ENCODE measurements at places on chromosomes 5 and 9.
A peak's percentile ranks its signal among the peaks of the same experiment; 100 is the strongest.

GRCh38 chr9:78866207-78867132, 569.5 kb downstream of the PSAT1 start:
- DNase-seq, result no peak

DNA sequence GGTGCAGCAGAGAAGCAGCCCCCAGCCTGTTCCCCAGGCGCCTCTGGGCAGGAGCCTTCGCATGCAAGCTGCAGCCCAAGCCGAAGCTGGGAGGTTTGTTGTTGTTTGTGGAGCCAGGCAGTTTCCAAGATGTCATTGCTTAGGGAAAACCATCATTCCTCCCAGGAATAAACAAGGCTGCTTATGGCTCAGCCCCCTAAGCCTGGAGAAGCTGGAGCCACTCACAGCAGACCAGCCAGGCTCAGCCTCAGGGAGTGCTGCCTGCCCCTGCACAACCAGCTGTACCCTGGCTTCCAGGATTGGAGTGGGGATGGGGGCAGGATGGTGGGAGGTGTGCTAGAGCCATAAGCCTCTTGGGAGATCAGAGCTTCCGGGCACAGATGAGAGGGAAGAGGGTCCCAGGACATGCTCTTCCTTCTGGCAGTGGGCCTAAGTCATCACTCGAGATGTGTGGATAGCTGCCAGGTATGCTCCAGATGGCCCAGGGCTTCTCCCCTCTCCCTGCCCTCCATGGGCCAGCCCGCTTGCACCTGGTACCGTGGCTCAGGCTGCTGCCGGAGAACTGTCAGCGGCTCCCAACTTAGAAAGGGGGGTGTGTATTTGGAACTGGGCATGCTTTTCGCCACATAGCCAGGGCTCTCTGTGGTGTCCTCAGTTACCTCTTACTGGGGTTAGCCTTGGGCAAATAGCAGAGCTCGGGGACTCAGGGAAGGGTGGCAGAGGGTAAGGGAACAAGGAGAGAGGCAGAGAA, 105.2 kb downstream of the RGS3 start:
- no peak for DNase-seq

GRCh38 chr5:53928641-53929040, 368.2 kb downstream of the NDUFS4 start:
- no peak for DNase-seq

DNA sequence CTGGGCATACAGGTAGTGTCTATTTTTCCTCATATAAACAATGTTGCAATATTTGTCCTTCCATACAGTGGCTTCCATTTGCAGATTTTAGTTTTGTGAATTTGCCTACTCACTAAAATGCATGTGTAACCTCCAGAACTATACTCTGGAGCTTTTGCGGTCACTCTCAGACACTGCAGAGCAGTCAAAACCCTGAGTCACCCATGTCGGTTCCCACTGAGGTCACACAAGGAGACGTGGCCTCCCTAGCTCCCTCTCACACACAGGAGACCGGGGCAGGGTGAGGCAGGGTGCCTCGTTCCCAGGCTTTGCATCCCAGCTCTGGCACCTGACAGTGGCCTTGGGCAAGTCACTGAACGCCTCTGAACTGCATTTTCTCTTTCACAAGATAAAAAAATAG, 55.5 kb upstream of the ZNF354A start:
- no peak for DNase-seq

DNA sequence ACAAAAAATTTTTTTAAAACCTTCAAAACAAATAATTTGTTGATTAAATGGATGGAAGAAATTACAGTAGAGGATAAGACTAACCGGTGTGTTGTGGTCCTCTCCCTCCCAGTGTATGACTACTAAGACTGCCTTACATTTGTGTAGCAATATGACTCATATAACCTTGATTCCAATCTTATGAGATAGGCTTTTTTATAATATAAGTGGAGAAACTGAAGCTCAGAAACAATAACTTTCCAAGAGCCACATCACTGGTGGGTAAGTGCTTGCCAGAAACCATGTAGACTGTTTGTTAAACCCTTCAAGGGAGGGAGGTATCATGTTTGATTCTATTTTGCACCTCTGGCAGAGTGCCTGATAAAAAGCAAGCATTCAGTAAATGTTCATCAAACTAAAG, 47.5 kb downstream of the NLN start:
- DNase-seq, result no peak

GRCh38 chr9:23777328-23777727, 48.7 kb downstream of the ELAVL2 start:
- DNase-seq, result no peak

DNA sequence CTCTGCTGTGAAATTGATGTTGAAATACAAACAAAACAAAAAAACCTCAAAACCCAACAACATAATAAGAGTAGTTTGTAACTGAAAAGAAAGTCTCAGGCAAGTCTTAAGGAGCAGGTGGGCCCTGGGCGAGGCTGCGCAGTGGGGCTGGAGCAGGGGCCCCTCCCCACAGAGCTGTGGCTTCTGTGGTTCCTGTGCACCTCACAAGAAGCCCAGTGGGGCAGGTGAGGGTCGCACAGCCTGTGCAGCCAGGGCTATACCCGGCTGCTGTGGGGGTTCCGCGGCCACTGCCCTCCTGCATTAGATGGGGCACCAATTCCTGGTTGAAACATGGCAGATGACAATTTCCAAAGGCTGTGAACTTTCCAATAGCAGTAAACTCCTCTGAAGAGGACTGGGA, 75.3 kb downstream of the TRIO start:
- no peak for DNase-seq

DNA sequence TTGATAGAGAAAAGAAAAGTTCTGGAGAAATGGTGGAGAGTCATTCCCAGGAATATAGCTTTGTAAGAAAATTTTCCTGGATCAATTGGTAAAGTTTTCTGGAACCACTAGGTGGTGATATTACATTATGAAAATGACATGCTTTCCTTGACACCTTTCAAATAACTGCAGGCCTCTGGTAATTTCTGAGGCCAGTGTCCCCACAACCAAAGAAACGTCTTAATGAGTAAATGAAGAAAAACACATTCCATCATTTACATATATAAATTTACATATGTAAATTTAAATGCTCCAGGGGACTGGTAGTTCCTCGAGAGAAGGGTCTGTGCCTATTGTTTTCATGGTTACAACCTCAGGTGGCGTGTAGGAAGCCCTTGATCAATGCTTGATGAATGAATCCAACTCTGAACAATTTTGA, 17.2 kb upstream of the RGS3 start:
- no peak for DNase-seq

DNA sequence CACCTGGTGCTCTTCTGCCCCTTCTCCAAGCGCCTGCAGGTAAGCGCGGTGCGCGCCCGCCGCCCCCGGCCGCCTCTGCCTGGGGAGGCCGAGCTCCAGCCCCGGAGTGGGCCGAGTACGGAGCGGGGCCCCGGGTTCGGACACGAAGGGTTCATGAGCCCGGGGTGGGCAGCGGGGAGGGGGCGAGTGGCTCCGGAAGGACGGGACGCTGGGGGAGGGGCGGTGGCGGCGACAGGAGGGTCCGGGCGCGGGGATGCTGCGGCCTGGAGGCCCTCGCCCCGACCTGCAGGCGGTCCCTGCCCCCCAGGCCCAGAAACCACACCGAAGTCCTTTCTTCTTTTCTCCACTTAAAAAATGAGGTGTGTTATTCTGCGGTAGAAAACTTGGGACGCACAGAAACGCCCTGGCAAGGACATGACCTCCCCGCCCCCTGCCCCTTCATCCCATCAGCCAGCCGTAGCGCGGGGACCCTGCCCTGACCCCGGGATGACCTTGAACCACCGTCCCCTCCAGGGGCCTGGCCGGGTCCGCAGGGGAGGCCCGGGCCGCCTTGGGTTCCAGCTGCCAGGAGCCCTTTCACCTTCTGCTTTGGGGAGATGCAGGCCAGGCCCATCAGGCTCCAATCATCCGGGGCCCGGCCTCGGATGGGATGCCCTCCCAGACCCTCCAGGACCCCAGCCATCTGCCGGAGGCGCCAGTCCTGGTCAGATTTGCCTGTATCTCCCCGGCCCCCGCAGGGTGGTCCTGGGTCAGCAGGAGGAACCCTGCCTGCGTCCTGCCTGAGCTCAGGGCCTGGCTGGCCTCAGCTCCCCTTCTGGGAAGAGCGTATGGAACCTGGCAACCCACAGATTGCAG, 545 bp downstream of the DIPK1B start:
- DNase-seq, result no peak

DNA sequence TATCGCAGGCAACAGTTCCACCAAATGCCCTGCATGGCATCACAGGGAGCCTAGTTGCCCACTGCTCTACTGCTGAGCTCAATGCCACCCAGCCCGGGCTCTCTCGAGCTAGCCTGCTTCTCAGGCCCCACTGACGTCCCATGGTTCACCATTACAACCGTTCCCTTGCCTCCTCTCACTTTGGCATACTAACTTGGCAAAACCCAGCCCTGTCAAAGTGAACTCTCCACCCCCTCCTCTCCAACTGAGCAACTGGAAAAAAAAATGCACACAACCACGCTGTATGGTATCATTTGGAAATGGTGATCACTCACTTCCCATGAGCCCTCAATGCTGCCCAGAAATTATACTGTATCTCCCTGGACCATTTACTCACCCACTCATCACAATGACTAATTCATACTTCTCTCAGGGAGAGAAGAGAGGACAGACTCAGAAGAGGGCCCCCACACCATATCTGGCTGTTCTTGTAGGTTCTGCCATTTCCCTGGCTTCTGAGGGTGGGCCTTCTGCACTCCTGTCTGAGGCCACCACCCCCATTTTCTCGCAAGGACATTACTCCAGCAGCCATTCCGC, 51.4 kb upstream of the RARS1 start:
- DNase-seq, result no peak

- no peak for DNase-seq
Measured at GRCh38 chr5:28743716-28744110, 1705.3 kb upstream of the CDH9 start.

DNA sequence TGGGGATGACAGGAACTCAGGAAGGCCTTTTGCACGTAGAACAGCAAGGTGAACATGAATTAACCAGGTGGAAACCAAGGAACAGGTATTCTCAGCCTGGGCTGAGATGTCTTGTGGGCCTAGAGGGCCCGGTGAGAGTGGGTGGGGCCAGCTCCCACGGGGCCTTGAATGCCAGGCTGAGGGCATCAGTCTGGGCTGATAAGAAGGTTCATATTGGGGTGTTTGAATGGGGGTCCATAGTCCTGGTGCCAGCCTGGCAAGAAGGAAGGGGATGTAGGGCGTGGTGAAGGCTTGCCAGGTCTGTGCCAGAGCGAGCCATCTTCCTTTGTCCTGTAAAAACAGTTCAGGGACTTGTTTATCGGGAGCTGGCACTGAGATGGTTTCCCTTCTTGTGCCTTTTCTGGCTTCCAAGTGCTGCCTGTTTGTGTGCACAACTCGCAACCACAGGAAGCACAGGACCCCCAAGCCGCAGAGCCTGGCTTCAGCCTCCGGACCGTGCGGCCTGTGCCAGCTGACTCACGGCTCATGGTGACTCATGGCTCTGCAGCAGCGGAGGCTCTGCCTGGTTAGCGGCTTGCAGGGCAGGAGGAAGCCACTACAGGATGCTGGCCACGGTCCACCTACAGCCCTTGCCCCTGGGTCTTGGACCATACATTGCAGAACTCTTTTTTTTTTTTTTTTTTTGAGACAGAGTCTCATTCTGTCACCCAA, 2.4 kb downstream of the CARD19 start:
- peak; percentile 65 for DNase-seq

- DNase-seq, result no peak
Measured at GRCh38 chr9:27154908-27155307, 45.9 kb downstream of the TEK start.

- DNase-seq, result no peak
Measured at GRCh38 chr5:151154931-151155774, 2.4 kb downstream of the ANXA6 start.
